Mesenchymal stem cell (in vitro differentiated cells and primary cell): ENCODE measurements at places on chromosomes 11 and 22.

GRCh38 chr11:65169164-65169641, 830 bp upstream of the SPDYC start:
- no peaks in the 10 kb centered on the region for H3K36me3 ChIP-seq
- H3K27me3 ChIP-seq = no peaks in the 10 kb centered on the region
- DNase-seq = peak; percentile 59
- H3K4me1 ChIP-seq = peaks cover 6% of the 10 kb centered on the region

DNA sequence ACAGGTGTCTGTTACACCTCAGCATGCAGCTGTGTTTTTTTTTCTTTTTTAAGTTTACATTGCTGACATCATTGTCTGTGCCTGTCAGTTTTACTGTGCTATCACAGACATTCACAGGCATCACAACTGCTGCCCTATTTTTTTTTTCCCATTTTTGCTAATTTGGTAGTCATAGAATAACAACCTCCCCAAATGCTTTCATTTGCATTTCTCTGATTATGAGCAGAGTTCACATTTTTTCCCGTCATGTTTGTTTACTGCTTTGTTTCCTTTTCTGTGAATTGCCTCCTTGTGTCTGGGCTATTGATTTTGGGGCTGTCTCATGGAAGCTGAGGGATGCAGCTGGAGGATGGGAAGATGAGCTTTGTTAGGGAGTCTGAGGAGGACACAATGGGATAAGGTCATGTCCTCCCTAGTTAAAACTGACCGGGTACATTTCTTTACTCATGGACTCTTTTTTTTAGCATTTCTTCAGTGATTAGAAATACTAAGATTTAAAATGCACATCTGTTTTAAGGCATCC, 155.1 kb downstream of the LDLRAD3 start:
- no peak overlapping the region for H3K27ac ChIP-seq
- H3K4me1 ChIP-seq = peaks cover 6% of the 10 kb centered on the region
- no peak for DNase-seq

GRCh38 chr11:116249561-116249960, 523.2 kb downstream of the BUD13 start:
- no peaks in the 10 kb centered on the region for H3K36me3 ChIP-seq
- no peaks in the 10 kb centered on the region for H3K4me1 ChIP-seq
- H3K4me3 ChIP-seq = no peak overlapping the region
- DNase-seq = no peak
- no peak overlapping the region for H3K27ac ChIP-seq

- no peak overlapping the region for H3K4me3 ChIP-seq
- no peaks in the 10 kb centered on the region for H3K36me3 ChIP-seq
- no peaks in the 10 kb centered on the region for H3K27me3 ChIP-seq
- DNase-seq = no peak
- no peak overlapping the region for H3K27ac ChIP-seq
Measured at GRCh38 chr11:82767123-82767522, 33.5 kb upstream of the FAM181B start.

GRCh38 chr11:118396097-118396501, 5.3 kb upstream of the ATP5MG start:
- DNase-seq = no peak
- no peaks in the 10 kb centered on the region for H3K4me1 ChIP-seq
- H3K27me3 ChIP-seq = no peaks in the 10 kb centered on the region
- peaks cover 67% of the 10 kb centered on the region for H3K36me3 ChIP-seq
- H3K27ac ChIP-seq = no peak overlapping the region

DNA sequence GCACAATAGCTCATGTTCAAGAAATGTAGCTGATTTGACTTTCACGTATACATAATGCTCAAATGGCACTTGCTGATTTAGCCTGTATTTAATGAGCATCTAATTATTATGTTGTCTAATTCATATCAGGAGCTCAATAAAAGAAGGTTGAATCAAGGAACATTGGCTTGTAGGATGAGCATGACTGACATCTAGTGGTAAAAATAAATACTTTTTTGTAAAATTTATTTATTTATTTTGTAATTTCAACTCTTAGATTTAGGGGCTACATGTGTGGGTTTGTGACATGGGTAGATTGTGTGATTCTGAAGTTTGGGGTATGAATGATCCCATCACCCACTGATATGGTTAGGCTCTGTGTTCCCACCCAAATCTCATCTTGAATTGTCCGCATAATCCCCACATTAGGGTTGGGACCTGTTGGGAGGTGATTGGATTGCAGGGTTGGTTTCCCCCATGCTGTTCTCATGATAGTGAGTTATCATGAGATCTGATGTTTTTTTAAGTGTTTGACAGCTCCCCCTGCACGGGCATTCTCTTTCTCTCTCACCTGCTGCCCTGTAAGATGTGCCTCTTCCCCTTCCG, 1.7 kb upstream of the OR52E5 start:
- peak; percentile 9 for DNase-seq
- no peaks in the 10 kb centered on the region for H3K27me3 ChIP-seq
- no peaks in the 10 kb centered on the region for H3K4me1 ChIP-seq
- no peaks in the 10 kb centered on the region for H3K36me3 ChIP-seq

GRCh38 chr11:102317099-102317767, at the start of gene BIRC3:
Gene BIRC3 (plus strand): TSS chr11:102317484. CDS start chr11:102324510, 7,026 bp downstream.
- H3K36me3 ChIP-seq = no peaks in the 10 kb centered on the region
- DNase-seq = peak; percentile 97
- H3K27me3 ChIP-seq = no peaks in the 10 kb centered on the region
- peak within 1 kb of the TSS; percentile 59 for H3K4me3 ChIP-seq
- peaks cover 5% of the 10 kb centered on the region for H3K4me1 ChIP-seq
- peak within 1 kb of the TSS; percentile 21 for H3K27ac ChIP-seq

DNA sequence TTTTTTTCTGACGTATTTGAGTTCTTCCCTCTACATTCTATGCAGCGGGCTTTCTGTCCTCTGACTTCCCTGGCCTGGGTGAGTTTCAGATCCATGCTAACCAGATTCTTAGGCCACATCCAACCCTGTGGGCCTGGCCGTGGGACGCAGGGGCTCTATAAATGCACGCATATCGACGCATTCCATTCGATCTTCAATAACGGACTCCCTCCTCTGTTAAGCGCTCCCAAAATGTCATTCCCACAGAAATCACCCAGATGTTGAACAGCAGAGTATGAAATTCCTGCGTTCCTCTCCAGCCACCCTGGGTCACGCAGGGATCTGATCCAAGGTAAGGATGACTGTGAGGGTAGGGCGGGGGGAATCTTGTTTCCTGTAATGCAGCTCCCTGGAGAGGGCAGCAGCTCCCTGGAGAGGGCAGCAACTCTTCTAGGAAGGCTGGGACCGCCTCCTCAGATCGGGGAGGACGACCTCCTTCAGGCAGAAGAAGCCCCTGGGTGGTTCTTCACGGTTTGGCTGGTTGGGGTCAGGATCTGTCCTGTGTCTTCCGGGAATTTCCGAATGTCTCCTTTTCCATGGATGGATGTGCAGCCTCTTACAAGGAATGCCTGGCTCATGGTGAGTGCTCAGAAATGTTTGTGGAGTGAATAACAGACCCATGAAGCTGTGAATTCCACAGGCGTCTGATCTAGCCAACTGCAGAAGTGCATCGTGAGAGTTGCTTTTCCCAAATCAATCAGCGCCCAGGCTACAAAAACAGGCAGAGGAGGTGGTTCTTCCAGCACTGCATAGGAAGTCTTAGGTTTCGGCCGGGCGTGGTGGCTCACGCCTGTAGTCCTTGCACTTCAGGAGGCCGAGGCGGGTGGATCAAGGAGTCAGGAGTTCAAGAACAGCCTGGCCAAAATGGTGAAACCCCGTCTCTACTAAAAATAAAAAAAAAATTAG, 12.2 kb downstream of the MRGPRD start:
- no peaks in the 10 kb centered on the region for H3K36me3 ChIP-seq
- H3K27me3 ChIP-seq = peaks cover 66% of the 10 kb centered on the region
- no peaks in the 10 kb centered on the region for H3K4me1 ChIP-seq
- no peak overlapping the region for H3K4me3 ChIP-seq
- no peak overlapping the region for H3K27ac ChIP-seq

- no peak for DNase-seq
- H3K4me1 ChIP-seq = peaks cover 16% of the 10 kb centered on the region
- H3K27me3 ChIP-seq = no peaks in the 10 kb centered on the region
- peaks cover 3% of the 10 kb centered on the region for H3K36me3 ChIP-seq
Measured at GRCh38 chr22:45314054-45314721, 4.5 kb downstream of the FAM118A start.

- no peak overlapping the region for H3K27ac ChIP-seq
- no peaks in the 10 kb centered on the region for H3K4me1 ChIP-seq
Measured at GRCh38 chr22:47236161-47236560, 473.7 kb downstream of the TBC1D22A start.

DNA sequence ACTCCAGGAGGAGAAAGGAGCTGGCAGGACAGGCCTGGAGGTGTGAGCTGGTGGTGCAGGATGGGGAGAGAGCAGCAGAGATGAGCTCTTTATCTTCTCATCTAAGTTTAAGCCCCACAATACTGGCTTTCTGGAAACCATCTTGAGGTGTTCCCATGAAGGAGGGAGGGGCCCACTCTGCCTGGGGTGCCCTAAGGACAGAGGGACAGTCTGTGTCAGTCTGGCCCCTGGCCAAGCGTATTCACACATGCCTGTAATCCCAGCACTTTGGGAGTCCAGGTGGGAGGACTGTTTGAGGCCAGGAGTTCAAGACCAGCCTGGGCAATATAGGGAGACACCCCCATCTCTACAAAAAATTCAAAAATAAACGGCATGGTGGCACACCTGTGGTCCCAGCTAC, 8.9 kb downstream of the SERHL2 start:
- H3K27ac ChIP-seq = no peak overlapping the region
- no peak overlapping the region for H3K4me3 ChIP-seq
- no peaks in the 10 kb centered on the region for H3K27me3 ChIP-seq
- no peak for DNase-seq

DNA sequence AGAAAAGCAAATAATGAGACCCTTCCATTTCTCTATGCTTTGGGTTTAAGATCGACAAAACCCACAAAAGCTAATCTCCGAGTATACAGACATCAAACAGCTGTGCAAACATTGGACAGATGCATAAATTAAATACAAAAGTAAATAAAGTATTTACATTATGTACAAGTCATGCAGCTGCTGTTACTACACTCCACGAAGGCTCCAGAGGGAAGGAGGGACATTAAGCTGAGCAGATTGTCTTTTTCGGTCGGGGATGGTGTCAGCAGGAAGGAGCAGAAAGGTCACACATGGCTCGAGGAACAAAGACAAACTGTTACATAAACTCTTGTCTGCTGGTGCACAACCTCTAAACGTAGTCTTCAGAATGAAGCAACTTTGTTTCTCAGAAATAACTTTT, 88.8 kb upstream of the BARX2 start:
- peak; percentile 7 for DNase-seq
- no peak overlapping the region for H3K4me3 ChIP-seq
- H3K4me1 ChIP-seq = no peaks in the 10 kb centered on the region
- H3K27me3 ChIP-seq = peaks cover 21% of the 10 kb centered on the region

- DNase-seq = no peak
- no peaks in the 10 kb centered on the region for H3K36me3 ChIP-seq
- no peak overlapping the region for H3K27ac ChIP-seq
- no peaks in the 10 kb centered on the region for H3K4me1 ChIP-seq
- H3K27me3 ChIP-seq = peaks cover 18% of the 10 kb centered on the region
Measured at GRCh38 chr11:95297680-95298452, 66.9 kb upstream of the SESN3 start.

- H3K27ac ChIP-seq = no peak overlapping the region
- no peak overlapping the region for H3K4me3 ChIP-seq
- H3K27me3 ChIP-seq = no peaks in the 10 kb centered on the region
- peaks cover 1% of the 10 kb centered on the region for H3K4me1 ChIP-seq
- peak; percentile 17 for DNase-seq
Measured at GRCh38 chr11:17257196-17257595, 19.3 kb upstream of the NUCB2 start.

- DNase-seq = peak; percentile 33
- H3K36me3 ChIP-seq = peaks cover 26% of the 10 kb centered on the region
- H3K27ac ChIP-seq = no peak overlapping the region
- peaks cover 16% of the 10 kb centered on the region for H3K4me1 ChIP-seq
- H3K4me3 ChIP-seq = no peak overlapping the region
Measured at GRCh38 chr11:62805961-62806441, 761 bp upstream of the NXF1 start.

GRCh38 chr22:29301716-29302401, 4.6 kb upstream of the GAS2L1 start:
- no peaks in the 10 kb centered on the region for H3K27me3 ChIP-seq
- H3K4me3 ChIP-seq = no peak overlapping the region
- peaks cover 15% of the 10 kb centered on the region for H3K4me1 ChIP-seq
- peaks cover 55% of the 10 kb centered on the region for H3K36me3 ChIP-seq
- DNase-seq = no peak
- no peak overlapping the region for H3K27ac ChIP-seq

GRCh38 chr11:44764583-44764982, 37.8 kb downstream of the TSPAN18 start:
- no peaks in the 10 kb centered on the region for H3K36me3 ChIP-seq
- no peak overlapping the region for H3K4me3 ChIP-seq
- H3K27me3 ChIP-seq = no peaks in the 10 kb centered on the region
- peaks cover 22% of the 10 kb centered on the region for H3K4me1 ChIP-seq
- H3K27ac ChIP-seq = no peak overlapping the region

DNA sequence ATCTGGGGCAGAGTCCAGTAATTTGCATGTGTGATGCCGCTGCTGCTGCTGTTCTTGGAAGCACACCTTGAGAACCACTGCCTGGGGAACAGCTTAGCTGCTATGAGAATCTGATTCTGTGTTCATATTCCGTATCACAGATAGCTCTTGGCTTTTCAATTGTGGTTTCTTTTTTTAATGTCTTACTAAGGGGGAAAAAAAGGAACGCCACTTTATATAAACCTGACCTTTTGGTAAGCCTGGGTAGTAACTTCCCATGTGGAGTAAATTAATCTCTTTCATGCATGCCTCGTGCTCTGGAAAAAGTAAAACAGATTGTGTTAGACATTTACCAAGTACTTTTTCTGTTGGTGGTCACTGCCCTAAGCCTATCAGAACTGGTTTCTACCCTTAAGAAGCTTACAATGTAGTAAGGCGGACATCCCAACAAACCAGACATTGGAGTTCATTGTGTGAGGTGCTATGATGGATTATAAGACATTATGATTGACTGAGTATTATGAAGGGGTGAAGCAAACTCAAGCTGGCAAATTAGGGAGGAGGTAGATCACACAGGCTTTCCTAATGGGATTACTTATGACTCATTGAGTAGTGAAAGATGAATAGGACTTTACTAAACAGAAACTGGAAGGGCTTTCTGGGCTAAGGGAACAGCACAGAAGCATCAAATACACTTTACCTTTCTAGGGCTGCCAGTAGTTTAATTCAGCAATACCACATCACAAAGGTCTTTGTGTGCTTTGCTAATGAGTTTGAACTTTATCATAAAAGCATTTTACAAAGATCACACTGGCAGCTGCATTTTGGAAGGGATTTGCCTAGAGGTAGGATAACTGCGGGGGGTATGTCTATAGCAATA, 64.7 kb downstream of the MAML2 start:
- DNase-seq = peak; percentile 54
- H3K36me3 ChIP-seq = peaks cover 3% of the 10 kb centered on the region
- no peaks in the 10 kb centered on the region for H3K27me3 ChIP-seq
- H3K4me1 ChIP-seq = peaks cover 2% of the 10 kb centered on the region
